Smooth muscle cell of trachea (primary cell): ENCODE measurements at places on chromosomes 2 and 18. TPM values are rescaled to one million over a fixed set of nuclear protein-coding genes. Genes with fewer than 3 reads are reported as not detected.

CFAP210 gene
- total RNA-seq: not detected in 2 replicates

DYNAP gene
- not detected in 2 replicates for total RNA-seq

SPOPL gene
- 8.6 and 14.7 TPM in 2 replicates for total RNA-seq

KYNU gene
- total RNA-seq: 1.2 and 5.3 TPM in 2 replicates

ITM2C gene
- total RNA-seq: 63.4 and 97.1 TPM in 2 replicates

RIT2 gene
- not detected in 2 replicates for total RNA-seq

RAB6C gene
- total RNA-seq: not detected in 2 replicates
